Stimulated activated CD8-positive, alpha-beta memory T cell treated with anti-CD3 and anti-CD28 coated beads, Interleukin-7, amount 100 ng/mL, for 24 hours (primary cell): ENCODE measurements at places on chromosomes 2 and 18.

- DNase-seq, result no peak
These were observed 364.1 kb downstream of the ARHGAP15 start for GRCh38 chr2:143493339-143493738.

DNA sequence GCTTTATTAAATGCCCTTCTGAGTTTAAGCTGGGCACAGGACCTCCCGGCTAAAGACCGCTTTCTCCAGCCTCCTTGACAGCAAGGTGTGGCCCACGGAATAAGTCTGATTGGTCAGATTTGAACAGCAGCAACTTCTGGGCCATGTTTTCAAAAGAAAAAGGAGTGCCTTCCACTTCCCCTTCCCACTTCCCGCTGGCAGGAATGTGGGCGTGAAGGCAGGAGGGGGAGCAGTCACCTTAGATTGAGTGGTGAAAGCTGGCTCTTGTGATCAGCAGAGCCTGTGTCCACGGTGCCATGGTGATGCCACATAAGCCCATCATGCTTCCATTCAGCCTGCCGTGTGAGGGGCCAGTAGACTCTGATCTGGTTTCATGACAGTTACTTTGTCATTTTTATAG is 136.6 kb upstream of the GLI2 start:
- no peak for DNase-seq

GRCh38 chr2:132497591-132497990 is 81.0 kb downstream of the GPR39 start:
- no peak for DNase-seq

DNA sequence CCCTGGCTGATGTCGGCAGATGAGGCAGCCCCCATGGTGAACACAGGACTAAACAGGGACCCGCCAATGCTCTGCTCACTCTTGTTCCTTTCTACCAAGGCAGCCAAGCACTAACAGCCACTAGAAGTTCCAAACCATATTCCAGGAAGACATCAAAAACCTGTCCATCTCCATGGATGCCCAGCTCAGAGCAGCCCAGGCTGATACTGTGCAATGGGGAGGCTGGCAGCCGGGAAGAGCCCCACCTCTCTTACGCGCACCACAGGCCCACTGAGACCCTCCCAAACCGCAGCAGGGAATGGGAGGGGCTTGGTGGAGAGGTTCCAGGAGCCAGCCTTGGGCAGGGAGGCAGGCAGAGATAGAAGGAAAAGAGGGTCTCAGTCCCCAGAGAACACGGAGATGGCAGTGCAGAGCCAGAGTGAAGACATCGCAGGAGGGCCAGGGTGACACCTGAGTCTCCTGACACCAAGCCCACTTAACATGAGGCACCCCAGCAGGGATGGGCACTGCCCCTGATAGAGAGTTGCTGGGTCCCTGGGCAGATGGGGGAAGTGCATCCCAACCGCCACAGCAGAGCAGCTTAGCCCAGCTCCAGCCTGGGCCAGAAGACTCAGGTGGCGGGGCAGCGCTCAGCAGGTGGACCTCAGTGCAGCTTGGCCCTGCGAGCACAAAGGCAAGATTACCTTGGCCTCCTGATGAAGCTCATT is 3.4 kb downstream of the HS6ST1 start:
- no peak for DNase-seq

DNA sequence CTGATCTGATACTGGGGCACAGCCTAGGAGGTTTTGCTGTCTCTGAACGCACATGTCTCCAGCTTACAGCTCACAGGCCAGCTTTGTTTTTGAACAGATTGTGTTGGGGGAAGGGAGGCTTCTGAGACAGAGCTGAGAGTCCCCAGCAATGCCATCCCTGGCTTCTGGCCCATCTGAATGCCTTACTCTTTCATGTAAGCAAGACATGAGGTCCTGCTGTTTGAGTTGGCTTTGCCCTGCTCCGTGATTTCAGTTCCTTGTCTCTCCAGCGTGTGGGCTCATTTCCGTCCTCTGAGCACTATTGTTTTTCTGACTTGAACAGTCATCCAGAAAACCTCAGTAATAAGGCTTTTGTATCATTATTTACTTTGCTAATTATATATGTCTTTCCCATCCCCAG is 194.9 kb upstream of the TNP1 start:
- DNase-seq, result no peak

GRCh38 chr2:231463698-231464575 is at the start of gene NCL:
Gene NCL (minus strand): TSS chr2:231464484. CDS start chr2:231464353, 131 bp downstream.
- DNase-seq, result peak; percentile 68
